ENCODE measurements at places on chromosomes 5 and 9. TPM values are rescaled to one million over a fixed set of nuclear protein-coding genes. Genes with fewer than 3 reads are reported as not detected.

LHX3 gene
- not detected for total RNA-seq

MARCHF11 gene
- total RNA-seq: not detected

WNT8A gene
- not detected for total RNA-seq

NUTM2F gene
- not detected for total RNA-seq

DAPK1 gene
- total RNA-seq: 0.55 TPM

GRCh38 chr5:989961-990530 lies 18.6 kb upstream of the NKD2 start:
- peaks cover 2% of the 10 kb centered on the region for H3K36me3 ChIP-seq
- peaks cover 36% of the 10 kb centered on the region for H3K27me3 ChIP-seq
- no peak overlapping the region for H3K4me3 ChIP-seq

GRCh38 chr5:139126711-139127111 lies 71.5 kb downstream of the SIL1 start:
- H3K4me3 ChIP-seq: no peak overlapping the region
- peaks cover 34% of the 10 kb centered on the region for H3K36me3 ChIP-seq
- no peak overlapping the region for H3K27ac ChIP-seq
- DNase-seq: no peak
- H3K27me3 ChIP-seq: no peaks in the 10 kb centered on the region

- no peaks in the 10 kb centered on the region for H3K4me1 ChIP-seq
- no peak for DNase-seq
- no peak overlapping the region for H3K4me3 ChIP-seq
- no peaks in the 10 kb centered on the region for H3K27me3 ChIP-seq
Observed at GRCh38 chr5:125302577-125302976, 556.1 kb upstream of the ZNF608 start.

GRCh38 chr5:165874851-165875250 lies 2369.4 kb downstream of the MAT2B start:
- no peaks in the 10 kb centered on the region for H3K27me3 ChIP-seq
- no peak overlapping the region for H3K4me3 ChIP-seq
- no peak for DNase-seq

GRCh38 chr5:95599252-95599651 lies 20.6 kb upstream of the GPR150 start:
- H3K36me3 ChIP-seq: no peaks in the 10 kb centered on the region
- no peaks in the 10 kb centered on the region for H3K4me1 ChIP-seq
- H3K27me3 ChIP-seq: no peaks in the 10 kb centered on the region
- DNase-seq: no peak

- H3K27me3 ChIP-seq: peaks cover 2% of the 10 kb centered on the region
- no peaks in the 10 kb centered on the region for H3K36me3 ChIP-seq
- H3K4me1 ChIP-seq: no peaks in the 10 kb centered on the region
- H3K27ac ChIP-seq: no peak overlapping the region
Observed at GRCh38 chr5:36528588-36528987, 77.8 kb upstream of the SLC1A3 start.

DNA sequence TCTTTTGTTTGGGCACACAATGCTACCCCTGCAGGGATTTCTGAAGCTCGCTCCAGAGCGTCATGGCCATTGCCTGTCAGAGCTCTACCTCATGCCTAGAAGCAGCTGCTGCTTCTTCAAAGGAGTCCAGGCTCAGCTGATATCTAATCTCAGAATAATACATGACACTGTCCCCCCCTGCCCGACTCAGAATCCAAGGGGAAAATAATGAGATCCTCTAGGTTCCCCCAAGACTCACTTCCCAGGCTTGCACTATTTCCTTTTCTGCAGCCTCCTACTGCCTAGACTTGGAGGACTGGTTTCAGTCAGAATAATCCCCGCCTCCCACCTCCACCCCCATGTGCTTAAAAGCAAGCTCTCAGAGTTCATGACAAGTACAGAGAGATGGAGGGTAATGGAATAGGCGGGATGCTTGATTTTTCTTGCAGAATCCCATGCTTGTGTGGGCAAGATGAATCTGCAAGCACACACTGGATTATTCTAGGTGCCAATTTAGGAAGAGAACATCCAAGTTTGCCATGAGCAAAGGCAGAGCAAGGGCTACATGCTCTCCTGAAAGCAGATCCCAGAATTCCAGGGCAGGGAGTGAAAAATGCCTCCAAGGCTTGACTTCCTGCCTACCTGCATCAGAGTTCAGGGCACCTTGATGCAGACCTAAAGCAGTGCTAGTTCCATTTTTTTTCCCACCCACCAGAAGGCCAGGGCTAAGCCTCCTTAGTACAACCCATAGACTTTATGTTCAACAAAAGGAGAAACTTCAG lies 97.4 kb upstream of the IFNK start:
- H3K4me3 ChIP-seq: no peak overlapping the region
- no peaks in the 10 kb centered on the region for H3K4me1 ChIP-seq
- DNase-seq: no peak
- no peaks in the 10 kb centered on the region for H3K36me3 ChIP-seq

DNA sequence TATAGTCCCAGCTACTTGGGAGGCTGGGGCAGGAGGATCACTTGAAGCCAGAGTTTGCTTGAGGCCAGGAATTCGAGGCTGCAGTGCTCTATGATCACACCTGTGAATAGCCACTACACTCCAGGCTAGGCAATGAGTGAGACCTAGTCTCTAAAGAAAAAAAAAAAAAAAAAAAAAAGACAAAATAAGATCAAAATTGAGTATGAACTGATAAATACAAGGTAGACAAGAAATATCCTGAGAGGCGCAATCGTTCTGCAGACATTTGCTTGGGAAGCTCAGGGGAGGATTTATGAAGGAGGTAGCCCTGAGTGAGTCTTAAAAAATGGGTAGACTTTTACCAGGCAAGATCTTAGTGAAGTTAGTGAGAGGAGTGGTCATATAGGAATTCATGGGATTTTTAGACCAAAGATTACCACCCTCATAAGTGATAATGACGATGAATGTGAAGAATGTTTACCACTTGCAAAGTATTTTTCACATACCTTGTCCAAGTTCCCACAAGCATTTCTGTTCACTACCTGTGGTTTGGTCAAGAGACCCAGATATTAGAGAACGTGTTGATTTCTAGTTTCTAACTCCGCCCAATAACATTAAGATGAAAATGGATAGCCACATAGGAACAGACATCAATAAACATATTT lies 4.4 kb downstream of the PDCD1LG2 start:
- no peak for DNase-seq
- no peak overlapping the region for H3K4me3 ChIP-seq
- H3K4me1 ChIP-seq: peaks cover 11% of the 10 kb centered on the region
- no peaks in the 10 kb centered on the region for H3K27me3 ChIP-seq
- no peaks in the 10 kb centered on the region for H3K36me3 ChIP-seq

DNA sequence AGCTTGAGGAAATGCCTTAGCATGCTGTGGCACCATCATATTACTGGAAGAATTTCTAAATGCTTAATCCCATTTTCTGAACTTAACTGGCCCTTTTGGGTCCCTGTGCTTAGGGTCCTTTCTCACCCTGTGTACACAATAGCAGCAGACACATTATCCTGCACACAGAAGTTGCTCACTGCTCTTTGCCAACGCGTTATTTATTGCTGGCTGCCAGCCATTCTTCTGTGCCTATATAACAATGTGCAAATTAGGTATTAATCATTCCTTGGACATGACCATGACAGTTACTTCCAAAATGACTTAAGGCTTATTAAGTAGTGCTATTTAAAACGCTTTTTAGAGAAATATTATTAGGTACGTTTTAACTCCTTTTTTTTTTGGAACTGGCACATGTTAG lies 134.7 kb downstream of the FBN2 start:
- no peak overlapping the region for H3K4me3 ChIP-seq
- no peak overlapping the region for H3K27ac ChIP-seq
- no peaks in the 10 kb centered on the region for H3K27me3 ChIP-seq
- no peak for DNase-seq

DNA sequence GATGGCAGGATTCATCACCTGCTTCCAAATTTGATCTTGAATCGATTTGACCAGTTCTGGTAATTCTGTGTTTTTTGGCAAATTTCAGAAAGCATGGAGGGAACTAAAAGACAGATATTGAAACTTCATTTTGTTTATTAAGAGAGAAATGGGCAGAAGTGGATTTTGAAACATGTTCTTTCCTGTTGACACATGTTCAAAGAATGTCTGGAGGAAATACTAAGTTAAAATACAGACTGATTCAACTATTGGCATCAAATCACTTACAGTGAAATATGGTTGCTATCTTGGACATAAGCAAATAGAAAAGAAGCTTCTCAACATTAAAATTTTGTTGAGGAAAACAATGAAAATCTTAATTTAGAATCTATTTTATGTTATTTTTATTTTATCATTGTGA lies 19.3 kb upstream of the GZMK start:
- H3K27ac ChIP-seq: no peak overlapping the region
- peaks cover 18% of the 10 kb centered on the region for H3K4me1 ChIP-seq
- no peak for DNase-seq
- no peaks in the 10 kb centered on the region for H3K27me3 ChIP-seq
- no peak overlapping the region for H3K4me3 ChIP-seq

DNA sequence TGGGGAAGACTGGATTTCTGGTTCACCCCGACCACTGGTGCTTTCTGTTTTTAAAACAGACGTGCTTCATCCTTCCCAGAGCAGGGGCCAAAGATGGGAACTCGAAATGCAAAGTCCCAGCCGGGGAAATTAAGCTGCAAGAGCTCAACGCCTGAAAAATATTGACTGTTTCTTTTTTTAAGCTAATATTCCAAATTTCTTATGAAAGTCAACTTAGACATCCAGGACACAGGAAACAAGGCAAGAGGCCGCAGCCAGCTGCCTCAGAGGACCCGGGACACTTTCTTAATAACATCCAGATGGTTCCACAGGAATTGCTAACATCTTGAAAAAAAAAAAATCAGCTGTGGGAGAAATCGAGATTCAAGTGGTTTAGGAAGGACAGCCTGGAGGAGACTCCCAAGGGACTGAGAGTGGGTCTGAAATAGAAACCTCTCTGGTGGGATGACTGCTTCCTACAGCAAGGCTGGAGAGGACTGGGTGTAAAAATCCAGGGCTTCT lies 144.9 kb downstream of the FGF1 start:
- no peaks in the 10 kb centered on the region for H3K4me1 ChIP-seq
- no peak overlapping the region for H3K4me3 ChIP-seq
- peaks cover 8% of the 10 kb centered on the region for H3K27me3 ChIP-seq
- H3K27ac ChIP-seq: no peak overlapping the region
- no peak for DNase-seq

- no peaks in the 10 kb centered on the region for H3K36me3 ChIP-seq
- H3K27me3 ChIP-seq: peaks cover 9% of the 10 kb centered on the region
- H3K27ac ChIP-seq: no peak overlapping the region
- H3K4me1 ChIP-seq: peaks cover 2% of the 10 kb centered on the region
Observed at GRCh38 chr9:14926941-14927624, 16.9 kb upstream of the FREM1 start.

DNA sequence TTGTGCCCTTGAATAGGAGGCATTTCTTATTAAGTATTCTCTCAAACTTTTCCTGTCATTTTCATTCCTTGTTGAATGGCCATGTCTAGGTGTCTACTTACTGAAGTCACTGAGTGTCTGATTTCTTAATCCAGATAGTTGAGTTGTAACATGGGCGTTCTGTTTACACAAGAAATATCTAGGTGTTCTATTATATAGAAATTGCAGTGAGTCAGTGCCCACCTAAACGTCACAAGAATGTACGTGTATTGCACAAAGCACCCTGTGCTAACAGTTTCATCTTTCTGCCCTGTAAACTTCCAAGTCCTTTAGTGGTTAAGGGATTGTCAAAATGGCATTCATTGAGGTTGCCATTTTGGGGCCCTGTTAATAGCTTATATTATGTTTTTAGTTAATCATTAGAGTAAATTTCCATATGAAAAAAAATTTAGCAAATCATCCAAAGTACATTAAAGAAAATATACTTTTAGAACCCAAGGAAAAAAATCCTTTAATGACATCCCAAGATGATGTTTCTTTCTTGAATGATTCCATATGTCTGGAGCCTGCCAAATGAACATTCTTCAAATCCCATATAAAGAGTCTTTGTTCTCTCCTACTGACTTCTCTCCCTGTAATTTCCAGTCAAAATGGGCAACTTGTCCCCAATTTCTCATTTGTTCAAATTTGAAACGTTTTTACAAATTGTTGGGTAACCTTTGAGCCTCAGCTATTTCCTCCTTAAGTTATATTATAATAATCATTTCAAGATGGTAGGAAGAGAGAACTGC lies 114.2 kb downstream of the GOLPH3 start:
- H3K36me3 ChIP-seq: no peaks in the 10 kb centered on the region
- H3K27ac ChIP-seq: no peak overlapping the region
- no peak overlapping the region for H3K4me3 ChIP-seq
- no peaks in the 10 kb centered on the region for H3K27me3 ChIP-seq
- DNase-seq: no peak
- H3K4me1 ChIP-seq: no peaks in the 10 kb centered on the region

- H3K4me1 ChIP-seq: no peaks in the 10 kb centered on the region
- peaks cover 2% of the 10 kb centered on the region for H3K27me3 ChIP-seq
- no peak overlapping the region for H3K27ac ChIP-seq
- DNase-seq: no peak
- no peaks in the 10 kb centered on the region for H3K36me3 ChIP-seq
Observed at GRCh38 chr5:108686676-108687075, 61.0 kb upstream of the FER start.

DNA sequence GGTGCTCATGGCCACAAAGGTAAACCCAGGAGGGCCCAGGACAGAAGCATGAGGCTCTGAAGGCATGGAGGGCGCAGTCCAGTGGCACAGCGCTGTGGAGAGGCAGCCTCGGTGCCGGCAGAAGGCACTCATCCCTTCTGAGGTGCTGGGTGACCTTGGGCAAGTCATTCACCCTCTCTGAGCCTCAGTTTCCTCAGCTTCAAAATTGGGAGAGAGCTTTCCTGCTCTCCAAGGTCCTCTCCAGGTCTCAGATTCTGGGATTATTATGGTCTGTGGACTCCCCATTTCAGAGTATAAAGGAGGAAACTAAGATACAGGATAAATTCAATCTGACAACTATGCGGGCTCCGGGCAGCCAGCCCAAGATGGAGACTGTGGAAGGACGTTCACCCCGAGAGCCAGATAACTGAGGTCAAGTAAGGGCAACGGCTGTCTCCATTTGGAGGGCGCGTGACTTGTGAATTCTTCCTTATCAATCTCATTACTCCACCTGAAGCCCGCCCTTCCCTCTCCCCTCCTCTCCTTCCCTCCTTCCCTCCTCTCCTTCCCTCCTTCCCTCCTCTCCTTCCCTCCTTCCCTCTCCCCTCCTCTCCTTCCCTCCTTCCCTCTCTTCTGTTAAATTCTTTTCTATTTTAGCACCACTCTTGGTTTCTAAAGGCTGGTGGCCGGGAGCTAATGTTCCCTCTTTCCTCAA lies 58.1 kb downstream of the LRSAM1 start:
- no peaks in the 10 kb centered on the region for H3K36me3 ChIP-seq
- no peak for DNase-seq
- H3K27me3 ChIP-seq: no peaks in the 10 kb centered on the region
- no peaks in the 10 kb centered on the region for H3K4me1 ChIP-seq
- no peak overlapping the region for H3K4me3 ChIP-seq

- no peaks in the 10 kb centered on the region for H3K36me3 ChIP-seq
- no peak overlapping the region for H3K27ac ChIP-seq
- peak overlapping the region; percentile 70 for H3K4me3 ChIP-seq
- H3K4me1 ChIP-seq: peaks cover 19% of the 10 kb centered on the region
- DNase-seq: peak; percentile 75
Observed at GRCh38 chr5:176619203-176619568, 9.2 kb upstream of the GPRIN1 start.

All from naive thymus-derived CD8-positive, alpha-beta T cell (primary cell).